Foreskin fibroblast (primary cell): ENCODE measurements at places on chromosomes 3 and 15.

GRCh38 chr3:124856677-124857076 lies 30.5 kb downstream of the ITGB5 start:
- no peak for DNase-seq

DNA sequence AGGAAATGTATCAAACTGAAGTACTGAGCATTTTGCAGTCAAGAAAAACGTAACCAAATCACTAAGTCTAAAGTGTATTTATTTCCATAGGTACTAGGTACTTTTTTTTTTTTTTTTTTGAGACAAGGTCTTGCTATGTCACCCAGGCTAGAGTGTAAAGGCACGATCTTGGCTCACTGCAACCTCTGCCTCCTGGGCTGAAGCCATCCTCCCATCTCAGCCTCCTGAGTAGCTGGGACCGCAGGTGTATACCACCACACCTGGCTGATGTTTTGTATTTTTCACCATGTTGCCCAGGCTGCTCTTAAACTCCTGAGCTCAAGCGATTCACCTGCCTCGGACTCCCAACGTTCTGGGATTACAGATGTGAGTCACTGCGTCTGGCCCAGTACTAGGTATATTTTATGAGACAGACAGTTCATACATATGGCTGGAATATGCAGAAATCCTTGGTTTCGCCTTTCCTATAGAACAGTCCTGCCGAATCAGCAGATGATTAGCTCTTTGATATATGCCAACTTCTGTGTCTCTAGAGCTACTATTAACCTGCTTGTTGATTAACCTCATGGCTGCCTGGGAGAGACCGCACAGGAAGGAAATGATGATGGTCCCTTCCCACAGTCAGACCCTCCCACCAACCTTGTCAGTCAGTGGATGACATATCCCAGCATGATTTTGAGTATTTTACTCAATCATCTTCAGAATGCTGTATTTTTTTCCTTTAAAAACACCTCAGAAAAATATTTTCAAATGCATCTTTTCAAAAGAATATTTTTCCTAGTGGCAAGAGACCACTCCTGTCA lies 32.3 kb downstream of the TMOD3 start:
- no peak for DNase-seq

- DNase-seq: no peak
Observed at GRCh38 chr15:88076328-88076727, 180.2 kb downstream of the NTRK3 start.

DNA sequence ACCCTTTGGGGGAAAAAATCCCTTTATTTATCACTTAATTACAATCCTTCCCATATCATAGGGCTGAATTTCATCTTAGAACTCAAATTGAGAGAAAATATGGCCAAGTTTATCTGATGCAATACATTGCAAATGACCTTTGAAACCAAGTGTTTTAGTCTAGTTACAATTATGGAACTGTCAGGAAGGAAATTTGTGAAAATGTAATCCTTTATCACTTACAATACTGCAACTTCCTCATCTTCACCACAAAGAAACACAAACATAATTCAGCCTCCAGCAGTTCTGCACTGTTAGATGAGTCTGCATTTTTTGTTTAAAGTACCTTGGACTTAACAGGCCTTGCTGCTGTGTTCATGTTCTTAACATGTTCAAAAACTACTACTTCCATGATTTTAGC lies 4.6 kb downstream of the CCPG1 start:
- DNase-seq: peak; percentile 33

- DNase-seq: peak; percentile 1
Observed at GRCh38 chr3:3551981-3552380, 247.2 kb upstream of the LRRN1 start.

- DNase-seq: no peak
Observed at GRCh38 chr3:111081008-111081545, 9.5 kb downstream of the NECTIN3 start.
